AG20443 (cell line): ENCODE measurements at places on chromosomes 1 and 21.
A peak's percentile ranks its signal among the peaks of the same experiment; 100 is the strongest.

DNA sequence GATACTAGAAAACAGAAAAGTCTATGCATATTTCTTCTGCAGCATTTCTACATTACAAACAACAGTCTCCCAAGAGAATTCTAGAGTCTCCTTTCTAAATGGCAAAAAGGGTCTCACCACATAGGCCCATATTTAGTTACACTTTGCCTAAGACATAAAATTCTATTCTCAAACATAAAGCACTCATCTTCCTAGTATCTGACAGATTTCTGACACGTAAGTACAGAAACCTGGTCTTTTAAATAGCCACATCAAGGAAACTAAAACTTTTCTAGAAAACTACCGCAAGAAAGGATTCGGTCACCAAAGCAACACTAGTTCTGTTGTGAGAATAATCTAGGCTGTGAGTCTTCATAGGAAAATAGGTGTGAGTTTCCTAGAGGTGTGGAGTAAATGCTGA, 33.6 kb upstream of the CTSK start:
- no peak for DNase-seq

GRCh38 chr1:31476891-31477846, 64.2 kb downstream of the SERINC2 start:
- DNase-seq, result no peak

GRCh38 chr1:247407180-247407616, 8.8 kb upstream of the NLRP3 start:
- DNase-seq, result no peak

DNA sequence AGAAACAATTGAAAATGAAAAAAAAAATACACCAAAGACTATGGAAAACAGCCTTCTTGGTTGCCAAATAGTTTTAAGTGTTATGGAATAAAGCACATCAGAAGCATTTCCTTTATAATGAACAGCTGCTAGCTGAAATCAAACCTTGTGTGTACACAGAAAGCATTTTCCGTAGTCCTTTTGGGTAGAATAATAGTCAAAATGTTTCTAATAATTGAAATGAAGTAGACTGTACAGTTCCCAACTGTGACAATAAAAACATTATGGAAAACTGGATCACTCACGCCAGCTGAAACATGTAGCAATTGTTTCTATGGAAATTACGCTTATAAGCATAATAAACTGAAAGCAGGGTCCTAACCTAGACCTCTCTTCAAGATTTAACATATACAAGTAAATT, 856.3 kb upstream of the B3GALT2 start:
- no peak for DNase-seq

DNA sequence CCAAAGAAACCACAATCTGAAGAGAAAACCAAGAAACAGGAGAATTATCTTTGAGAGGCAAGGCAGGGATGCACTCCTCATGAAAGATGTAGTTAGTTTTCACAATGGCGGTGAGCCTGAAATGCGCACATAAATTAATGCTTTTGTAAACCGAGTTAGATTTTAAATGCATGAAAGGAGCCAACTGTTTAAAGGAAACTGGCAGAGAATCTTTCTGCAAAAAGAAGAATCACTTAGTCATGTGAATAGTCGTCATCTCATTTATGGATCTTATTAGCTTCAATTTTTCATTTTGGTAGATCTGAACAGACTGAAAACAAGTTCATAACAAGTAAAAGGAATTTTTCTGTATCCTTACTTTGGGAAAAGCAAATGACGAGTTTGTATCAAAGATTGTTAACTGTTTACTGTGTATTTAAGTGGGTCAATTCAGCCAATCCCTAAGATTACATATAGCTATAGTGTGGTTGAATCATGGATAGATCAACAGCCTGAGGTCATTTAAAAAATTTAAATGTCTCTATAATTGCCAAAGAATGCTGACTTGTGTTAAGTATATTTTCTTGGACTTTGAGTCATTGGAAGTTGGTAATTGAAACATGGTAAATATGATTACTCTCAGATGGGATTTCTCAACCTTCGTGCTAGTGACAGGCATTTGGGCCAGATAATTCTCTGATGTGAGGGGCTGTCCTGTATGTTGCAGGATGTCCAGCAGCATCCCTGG, 226.6 kb upstream of the KAZN start:
- DNase-seq, result no peak

DNA sequence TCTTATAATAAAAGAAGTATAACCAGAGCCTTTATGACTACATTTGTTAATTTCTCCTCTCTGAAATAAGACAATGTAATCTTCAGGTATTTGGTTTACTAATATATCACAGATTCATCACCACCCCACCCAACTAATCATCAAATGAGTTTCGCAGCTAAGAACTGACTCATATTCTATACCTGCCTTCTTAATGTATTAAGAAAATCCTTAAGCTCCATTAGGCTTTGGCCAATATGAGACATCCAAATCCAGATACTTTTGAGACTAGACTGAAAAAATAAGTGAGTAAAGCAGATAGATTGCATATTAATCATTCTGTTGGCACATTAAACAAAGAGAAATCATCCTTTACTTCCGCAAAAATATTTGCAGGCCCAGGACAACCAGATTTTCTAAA, 18.7 kb upstream of the FMO2 start:
- DNase-seq, result no peak

DNA sequence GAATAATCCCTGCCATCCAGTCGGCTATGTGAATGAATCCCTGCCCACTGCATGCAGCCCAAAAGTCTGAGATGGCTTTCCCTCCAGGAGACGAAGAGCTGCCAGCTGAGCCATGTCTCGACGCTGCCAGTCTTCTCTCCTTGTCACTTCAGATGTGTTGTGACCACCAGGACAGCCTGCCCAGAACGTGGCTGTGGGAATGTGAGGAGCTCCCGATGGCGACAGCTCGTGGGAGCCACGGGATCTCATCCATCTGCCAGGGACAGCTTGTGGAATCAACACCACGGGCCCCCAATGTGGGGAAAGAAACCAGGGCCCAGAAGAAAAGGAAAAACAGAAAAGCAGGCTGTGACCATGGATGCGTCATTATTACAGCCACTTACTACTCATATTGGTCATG, 67.2 kb downstream of the NFASC start:
- no peak for DNase-seq

- DNase-seq, result peak; percentile 71
These were observed 7.3 kb downstream of the WDR26 start for GRCh38 chr1:224427346-224427745.

- peak; percentile 56 for DNase-seq
These were observed 192.3 kb upstream of the HMCN1 start for GRCh38 chr1:185541871-185542301.

- no peak for DNase-seq
These were observed 1.4 kb downstream of the DESI2 start for GRCh38 chr1:244654108-244655038.

DNA sequence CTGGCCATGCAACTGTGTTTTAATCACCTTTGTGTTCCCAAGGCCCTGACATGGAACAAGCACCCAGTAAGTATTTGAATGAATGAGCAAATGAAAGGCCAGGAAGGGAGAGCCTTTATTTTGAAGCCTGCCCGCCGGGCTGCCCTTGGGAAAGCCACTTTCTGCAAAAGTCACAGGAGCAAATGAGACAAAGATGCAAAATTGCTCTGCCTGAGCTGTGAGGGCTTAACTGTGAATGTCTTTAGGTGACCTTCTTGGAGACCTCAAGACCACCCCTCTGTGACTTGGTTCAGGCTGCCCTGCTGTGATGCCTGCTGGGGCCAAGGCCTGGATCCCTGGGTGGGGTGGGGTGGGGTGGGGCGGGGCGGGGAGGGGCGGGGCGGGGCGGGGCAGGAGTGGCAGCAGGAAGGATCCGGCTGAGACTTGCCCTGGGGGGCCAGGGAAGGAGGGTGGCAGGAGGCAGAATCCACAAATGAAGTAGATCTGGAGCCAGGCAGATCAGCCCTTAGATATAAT, 54.0 kb downstream of the RUNX3 start:
- no peak for DNase-seq

DNA sequence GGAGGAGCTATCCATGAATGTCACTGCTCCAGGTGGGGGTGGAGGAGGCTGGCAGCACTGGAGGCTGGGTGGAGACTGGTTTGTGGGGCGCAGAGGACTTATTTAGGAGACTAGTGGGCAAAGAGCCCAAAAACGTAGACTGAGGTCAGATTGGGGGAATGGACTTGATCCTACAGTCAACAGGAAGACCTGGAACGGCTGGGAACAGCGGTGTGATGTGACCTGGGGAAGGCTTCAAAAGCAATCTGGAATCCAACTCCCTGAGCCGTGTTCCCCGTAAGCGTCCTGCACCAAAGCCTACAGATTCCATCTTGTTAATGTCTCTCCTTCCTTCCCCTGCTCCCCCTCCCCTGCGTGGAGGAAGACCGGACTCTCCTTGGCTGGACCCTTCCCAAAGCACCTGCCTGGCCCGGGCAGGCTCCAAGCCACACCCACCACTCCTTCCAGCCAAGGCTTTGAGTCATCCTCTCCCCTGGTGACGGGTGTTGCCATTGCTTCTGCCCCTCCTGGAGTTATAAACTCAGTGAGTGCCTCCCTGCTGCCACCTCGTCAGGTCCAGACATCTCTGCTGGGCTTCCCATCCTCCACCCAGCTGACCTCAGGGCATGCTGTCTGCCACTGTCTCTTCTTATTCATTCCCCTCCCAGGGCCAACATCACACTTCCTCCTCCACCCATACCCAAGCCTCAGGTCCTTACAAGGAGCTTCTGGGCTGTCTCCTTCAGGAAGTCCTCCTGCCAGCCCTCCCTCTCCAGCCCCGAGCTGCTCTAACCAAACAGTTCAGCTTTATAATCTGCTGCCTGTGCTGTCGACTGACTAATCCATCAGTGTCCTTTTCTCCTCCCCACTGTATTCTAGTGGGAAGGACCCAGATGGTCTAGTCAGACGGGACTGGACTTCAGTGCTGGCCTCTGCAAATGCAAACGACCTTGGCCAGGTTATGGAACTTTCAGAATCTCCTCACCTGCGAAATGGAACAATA, 1.6 kb upstream of the CLSTN1 start:
- DNase-seq, result peak; percentile 80

GRCh38 chr21:39453571-39454179, 1.9 kb downstream of the SH3BGR start:
- no peak for DNase-seq
